ENCODE measurements at places on chromosomes 2 and 18. TPM values are rescaled to one million over a fixed set of nuclear protein-coding genes. Genes with fewer than 3 reads are reported as not detected.

Gene NAT8
- not detected for total RNA-seq

Gene ICA1L
- 6.7 TPM for total RNA-seq

- peaks cover 30% of the 10 kb centered on the region for H3K4me1 ChIP-seq
- H3K27me3 ChIP-seq, result no peaks in the 10 kb centered on the region
- H3K27ac ChIP-seq, result no peak overlapping the region
- no peak for DNase-seq
- H3K36me3 ChIP-seq, result no peaks in the 10 kb centered on the region
Observed at GRCh38 chr2:172924097-172924660, 151.5 kb upstream of the MAP3K20 start.

GRCh38 chr2:80028584-80028983 lies 276.0 kb downstream of the LRRTM1 start:
- no peaks in the 10 kb centered on the region for H3K27me3 ChIP-seq
- no peak overlapping the region for H3K4me3 ChIP-seq
- H3K27ac ChIP-seq, result no peak overlapping the region
- no peaks in the 10 kb centered on the region for H3K4me1 ChIP-seq

- no peak overlapping the region for H3K27ac ChIP-seq
- H3K4me3 ChIP-seq, result no peak overlapping the region
- H3K27me3 ChIP-seq, result no peaks in the 10 kb centered on the region
- no peak for DNase-seq
Observed at GRCh38 chr2:195595825-195596224, 61.2 kb upstream of the SLC39A10 start.

DNA sequence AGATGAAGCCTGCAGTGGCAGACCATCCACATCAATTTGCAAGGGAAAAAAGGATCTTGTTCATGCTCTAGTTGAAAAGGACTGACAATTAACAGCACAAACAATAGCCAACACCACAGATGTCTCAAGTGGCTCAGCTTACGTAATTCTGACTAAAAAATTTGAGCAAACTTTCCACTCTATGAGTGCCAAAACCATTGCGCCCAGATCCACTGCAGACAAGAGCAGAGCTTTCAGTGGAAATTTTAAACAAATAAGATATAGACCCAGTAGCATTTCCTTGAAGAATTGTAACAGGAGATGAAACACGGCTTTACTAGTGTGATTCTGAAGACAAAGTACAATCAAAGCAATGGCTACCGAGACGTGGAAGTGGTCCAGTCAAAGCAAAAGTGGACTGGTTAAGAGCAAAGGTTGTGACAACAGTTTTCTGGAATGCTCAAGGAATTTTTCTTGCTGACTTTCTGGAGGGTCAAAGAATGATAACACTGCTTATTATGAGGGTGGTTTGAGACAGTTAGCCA lies 12.0 kb upstream of the ZNF396 start:
- no peak for DNase-seq
- no peaks in the 10 kb centered on the region for H3K36me3 ChIP-seq
- no peak overlapping the region for H3K4me3 ChIP-seq
- H3K27me3 ChIP-seq, result no peaks in the 10 kb centered on the region
